ENCODE measurements at places on chromosomes 3 and 15.

DNA sequence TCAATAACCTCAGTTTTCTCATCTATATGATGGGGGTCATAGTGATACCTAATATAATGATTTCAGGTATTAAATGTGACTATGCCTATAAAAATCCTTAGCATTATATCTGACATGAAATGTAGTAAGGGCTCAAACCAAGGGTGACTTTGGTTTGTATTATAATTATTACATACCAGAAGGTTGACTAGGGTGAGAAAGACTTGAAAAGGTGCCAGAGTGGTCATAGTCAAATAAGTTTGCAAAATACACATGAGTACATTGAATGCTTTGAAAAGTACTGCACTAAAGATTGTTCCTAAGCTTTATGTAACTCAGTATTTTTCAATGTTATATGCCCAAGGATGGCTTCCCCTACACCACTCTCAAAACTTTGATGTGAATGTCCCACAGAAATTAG is 297.2 kb downstream of the ARPP21 start:
- no peak for DNase-seq

GRCh38 chr15:40364251-40364650 is 6.2 kb downstream of the DISP2 start:
- DNase-seq = no peak

GRCh38 chr15:70251246-70251990 is 153.7 kb upstream of the TLE3 start:
- DNase-seq = no peak

DNA sequence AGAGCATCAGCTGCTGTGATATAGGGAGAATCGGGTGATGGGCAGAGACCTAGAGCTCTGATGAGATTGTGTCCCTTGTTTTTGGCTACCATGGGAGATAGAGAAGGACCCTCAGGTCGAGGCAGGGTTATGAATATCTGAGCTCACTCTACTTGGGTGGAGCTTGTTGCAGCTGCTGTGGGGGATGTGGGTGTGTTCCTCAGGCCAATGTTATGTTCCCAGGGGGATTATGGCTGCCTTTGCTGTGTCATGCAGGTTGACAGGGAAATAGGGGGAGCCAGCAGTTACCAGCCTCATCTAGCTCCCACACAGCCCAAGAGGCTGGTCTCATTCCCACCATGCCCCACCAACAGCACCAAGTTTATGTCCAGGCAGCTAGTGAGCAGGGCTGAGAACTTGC is 131.5 kb downstream of the TRIM42 start:
- no peak for DNase-seq

GRCh38 chr15:36958606-36959005 is 141.7 kb downstream of the MEIS2 start:
- DNase-seq = no peak

DNA sequence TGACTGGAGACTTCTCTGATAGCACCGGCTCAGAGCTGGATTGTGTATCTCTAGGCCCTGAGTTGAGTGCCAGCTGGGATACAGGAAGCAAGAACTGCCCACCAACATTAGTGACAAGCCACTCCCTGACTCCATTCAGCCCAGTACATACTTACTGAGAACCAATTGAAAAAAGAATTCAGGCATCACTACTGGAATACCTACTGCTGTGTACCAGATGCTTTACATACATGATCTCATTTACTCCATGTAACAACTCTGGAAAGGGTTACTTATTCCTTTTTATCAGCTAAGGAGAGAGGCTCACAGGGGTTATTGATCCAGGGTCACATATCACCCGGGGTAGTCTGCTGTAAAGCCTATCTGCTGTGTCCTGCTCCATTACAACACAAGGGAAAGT is 1.3 kb upstream of the SYN2 start:
- no peak for DNase-seq

DNA sequence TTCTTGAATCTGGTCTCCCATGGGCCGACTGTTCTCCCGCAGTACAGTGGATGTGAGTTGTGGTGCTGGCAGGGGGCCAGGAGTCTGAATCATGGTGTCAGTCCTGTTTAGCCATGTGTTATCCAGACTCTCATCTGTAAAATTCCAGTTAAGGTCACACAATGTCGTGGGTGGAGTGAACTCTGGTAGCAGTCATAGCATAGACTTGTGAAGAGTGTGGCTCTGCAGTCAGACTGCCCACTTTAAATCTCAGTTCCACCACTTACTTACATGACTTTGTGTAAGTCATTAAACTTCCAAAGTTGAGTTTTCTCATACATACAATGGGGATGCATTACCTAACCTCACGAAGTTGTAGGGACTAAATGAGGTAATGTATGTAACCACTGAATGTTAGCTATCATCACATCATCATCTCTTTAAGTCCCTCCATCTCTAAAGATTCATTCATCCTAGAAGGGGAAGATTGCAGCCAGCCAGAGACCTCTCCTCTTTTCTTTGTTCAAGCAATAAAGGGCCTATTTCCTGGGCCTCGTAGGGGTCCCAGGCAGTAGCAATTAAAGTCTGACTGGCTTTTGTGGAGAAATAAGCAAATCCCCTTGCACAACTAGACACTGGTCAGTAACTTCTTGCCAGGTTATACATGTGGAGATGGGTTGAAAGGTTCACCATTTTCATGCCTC is 93.9 kb downstream of the PCCB start:
- no peak for DNase-seq

- DNase-seq = no peak
Observed at GRCh38 chr15:38886315-38887163, 321.9 kb upstream of the RASGRP1 start.

DNA sequence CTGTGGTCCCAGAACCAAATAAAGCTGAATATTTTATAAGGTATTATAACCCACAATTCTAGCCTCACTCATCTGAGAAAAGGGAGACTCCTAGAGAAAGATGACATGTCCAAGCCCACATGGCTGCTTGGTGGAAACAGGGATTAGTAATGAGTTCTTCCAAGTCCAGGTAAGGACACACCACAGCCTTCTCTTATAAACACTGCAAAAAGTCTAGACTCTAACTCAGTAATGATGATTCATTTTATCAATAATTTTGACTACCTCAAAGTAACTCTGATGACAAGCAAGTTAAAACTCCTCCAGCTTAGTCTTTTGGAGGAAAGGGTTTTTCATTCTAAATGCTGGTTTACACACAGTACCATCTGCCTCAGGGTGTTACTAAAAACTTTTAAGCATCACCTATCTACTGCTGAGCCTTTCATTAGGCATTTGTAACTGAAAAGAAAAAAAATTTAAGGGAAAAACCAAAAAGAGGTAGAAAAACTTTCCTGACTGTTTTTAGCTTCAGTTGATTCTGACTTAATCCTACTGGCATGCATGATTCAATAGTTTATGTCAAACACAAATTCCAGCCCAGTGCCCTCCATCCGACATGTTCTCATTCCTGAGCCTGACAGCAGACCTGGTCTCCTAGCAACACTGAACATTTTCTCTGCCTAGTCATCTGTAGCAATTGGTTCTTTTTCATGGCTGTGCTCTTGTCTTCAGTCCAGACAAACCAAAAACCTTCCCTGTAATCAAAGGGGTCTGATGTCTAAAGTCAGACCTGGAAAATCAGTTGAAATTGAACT is 43.9 kb downstream of the P3H2 start:
- peak; percentile 69 for DNase-seq

DNA sequence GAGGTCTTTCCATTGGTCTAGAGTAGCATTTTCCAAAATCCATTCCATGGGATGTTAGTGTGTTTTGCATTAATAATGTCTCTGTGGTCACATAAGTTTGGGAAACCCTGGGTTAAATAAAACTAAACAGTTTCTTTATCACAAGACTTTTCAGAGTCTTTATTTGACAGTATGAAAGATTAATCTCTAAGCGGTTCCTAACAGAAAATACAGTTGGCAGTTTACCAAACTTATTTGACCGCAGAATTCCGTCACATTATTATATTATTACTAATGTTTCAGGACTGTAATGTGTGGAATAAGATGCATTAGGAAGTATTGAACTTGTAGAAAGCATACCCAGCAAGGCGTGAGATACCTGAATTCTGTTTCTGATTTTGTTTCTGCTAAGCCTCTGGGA is 71.5 kb upstream of the ADAMTSL3 start:
- no peak for DNase-seq

DNA sequence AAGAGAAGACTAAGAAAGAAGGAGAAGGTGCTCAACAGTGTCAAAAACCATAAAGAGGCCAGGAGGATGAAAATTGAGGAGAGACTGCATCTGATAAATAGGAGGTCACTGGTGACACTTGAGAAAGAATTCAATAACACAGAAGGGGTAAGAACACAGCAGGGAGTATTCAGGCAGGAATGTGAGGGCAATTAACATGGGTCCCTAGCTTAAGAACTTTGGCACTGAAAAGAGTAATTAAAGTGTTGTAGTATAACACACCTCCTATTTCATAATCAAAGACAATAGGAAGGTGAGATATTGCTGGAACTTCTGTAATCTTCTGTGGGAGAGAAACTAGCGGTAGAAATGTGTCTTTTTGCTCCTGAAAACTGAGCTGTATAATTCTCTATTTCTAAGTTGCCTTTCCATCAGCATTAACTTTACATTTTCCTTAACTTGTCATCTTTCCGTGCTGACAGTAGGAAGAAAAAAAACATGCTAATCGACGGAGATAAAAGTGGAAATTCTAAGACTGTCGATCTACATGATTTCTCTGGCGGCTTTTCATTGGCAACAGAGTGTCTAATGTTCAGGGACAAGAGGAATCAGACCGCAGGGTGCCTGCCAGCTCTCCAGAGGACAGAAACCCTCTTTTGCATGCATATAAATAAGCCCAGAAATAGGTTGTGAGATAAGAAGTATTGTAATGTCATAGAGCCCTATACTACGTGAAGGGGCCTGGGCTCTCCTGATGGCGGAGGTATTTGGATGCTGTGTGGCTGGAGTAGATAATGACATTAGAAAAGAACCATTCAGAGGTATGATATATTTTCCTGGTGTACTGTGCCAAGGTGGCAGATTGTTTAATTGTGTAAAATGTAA is 147.9 kb upstream of the GAP43 start:
- peak; percentile 70 for DNase-seq

DNA sequence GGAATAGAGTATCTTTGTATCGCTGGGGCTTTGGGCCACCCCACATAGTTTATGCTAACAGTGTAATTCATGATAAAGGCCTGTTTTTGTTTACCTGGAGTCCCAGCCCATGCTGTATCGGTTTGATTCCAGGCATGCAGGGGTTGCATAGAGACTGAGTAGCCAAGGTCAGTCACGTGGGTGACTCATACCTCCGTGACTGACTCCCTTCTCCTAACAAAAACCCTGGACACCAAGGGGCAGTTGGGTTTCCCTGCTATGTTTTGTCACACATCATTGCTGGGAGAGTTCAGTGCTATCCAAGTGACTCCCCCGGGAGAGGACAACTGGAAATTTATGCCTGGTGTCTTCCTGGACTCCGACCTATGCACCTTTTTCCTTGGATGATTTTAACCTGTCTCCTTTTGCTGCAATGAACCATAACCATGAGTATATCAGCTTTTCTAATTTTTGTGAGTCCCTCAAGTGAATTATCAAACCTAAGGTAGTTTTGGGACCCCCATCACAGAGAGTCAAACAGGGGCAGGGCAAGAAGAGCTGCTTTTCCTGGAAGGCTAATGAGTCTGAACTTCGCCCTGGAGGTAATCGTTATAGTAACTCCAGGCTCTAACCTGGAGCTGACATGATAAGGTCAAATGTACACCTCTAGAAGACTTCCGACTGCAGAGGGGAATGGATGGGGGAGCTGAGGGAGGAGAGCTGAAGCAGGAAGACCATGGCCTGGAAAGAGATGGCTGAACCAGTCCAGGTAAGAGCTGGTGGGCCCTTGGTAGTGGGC is 57.0 kb downstream of the SRGAP3 start:
- no peak for DNase-seq

GRCh38 chr3:76321614-76322013 is 536.3 kb upstream of the ZNF717 start:
- no peak for DNase-seq

DNA sequence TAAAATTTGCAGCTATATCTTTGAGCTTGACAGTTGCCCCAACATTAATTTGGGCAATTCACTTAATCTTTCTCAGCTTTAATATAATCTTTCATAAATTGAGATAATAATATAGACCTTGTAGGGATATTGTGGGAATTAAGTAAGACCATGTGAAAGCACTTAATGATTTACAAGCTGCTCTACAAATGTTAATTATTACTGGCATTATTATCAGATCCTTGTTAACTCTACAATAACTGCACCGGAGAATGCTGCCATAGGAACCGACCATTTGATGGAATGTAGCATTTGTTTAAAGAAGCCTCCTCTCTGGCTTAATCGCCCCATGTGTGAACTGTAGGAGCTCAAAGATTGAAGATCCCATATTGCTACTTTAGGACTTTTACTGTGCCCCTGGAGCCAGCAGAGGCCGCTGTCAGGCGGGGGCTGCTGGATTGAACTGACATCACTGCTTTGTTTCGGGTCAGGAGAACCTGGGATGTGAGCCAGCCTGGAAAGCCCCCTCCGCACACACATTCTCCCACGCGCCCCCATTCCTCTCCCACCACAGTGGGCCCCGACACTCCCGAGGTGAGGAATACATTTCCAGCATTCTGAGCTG is 154.2 kb upstream of the TNIK start:
- DNase-seq = peak; percentile 64

- DNase-seq = no peak
Observed at GRCh38 chr3:30504939-30505338, 101.5 kb upstream of the TGFBR2 start.

DNA sequence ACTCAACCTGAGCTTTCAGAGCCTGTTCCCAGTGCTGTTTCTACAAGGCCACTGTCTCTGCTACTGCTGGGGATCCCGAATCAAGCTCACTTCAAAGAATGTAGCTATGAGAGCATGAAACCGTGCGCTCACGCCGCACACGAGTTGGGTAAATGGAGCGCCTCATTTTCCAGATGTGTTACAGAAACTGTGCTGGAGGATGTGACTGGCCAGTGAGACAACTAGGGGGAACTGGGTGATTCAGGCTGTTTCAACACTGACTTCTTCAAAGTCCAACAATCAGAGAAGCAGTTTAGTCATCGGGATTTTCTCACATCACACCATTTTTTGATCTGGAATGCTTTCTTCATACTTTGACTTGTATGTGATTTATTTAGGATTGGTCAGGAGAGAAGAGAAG is 3.5 kb downstream of the ZNF710 start:
- no peak for DNase-seq

- DNase-seq = no peak
Observed at GRCh38 chr15:42796955-42797782, 60.2 kb upstream of the CDAN1 start.

DNA sequence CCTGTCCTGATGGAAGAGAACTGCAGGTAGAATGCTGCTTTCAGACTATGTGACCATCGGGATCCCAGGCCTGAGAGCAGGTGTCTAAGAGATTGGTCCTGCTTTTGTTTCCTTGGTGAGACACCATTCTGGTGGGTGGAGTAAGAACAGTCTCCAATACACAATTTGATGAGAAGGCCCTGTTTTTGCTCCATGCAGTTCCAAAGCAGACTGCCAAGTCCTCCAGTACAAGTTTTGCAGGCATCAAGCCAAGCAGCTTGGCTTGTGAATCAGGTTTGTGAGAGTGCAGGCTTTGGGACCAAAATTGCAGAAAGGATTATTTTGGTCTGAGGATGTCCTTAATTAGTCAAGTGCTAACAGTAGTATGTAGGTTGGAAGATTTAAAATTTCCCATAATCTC is 381.6 kb downstream of the FOXP1 start:
- DNase-seq = peak; percentile 56

- DNase-seq = no peak
Observed at GRCh38 chr3:95899911-95900310, 914.5 kb upstream of the EPHA6 start.

GRCh38 chr15:27042646-27043045 is 71.7 kb downstream of the GABRG3 start:
- DNase-seq = no peak
